ENCODE measurements at places on chromosomes 2 and 18.
A peak's percentile ranks its signal among the peaks of the same experiment; 100 is the strongest.

GRCh38 chr2:53724536-53724935 is 43.1 kb upstream of the CHAC2 start:
- no peak for DNase-seq

- peak; percentile 51 for DNase-seq
These were observed at the start of gene ZAP70 for GRCh38 chr2:97713296-97714083. TSS of gene ZAP70 (plus strand) at chr2:97713576. CDS start at chr2:97724037, 10,461 bp downstream.

GRCh38 chr18:77737405-77737804 is 487.8 kb downstream of the GALR1 start:
- no peak for DNase-seq

DNA sequence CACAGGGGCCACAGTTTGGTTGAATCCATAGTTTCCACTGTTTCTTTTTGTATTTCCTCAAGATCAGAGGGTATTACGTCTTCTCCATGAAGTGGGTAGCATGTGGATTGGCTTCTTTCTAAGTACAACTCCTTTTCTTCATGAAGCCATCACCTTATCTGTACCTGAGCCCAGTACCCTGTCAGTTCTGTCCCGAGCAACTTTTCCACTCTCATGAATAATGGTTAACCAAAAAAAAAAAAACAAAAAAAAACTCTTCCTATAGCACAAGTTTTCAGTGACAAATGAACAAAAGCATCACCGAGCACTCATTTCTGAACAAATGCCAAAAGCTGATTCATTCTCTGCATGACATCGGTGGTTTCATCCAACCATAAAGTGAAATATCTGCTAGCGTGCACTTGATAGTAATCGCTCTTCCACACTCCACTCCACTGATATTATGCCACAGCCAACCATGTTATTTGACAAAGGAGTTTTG is 53.0 kb upstream of the CCDC150 start:
- no peak for DNase-seq

- DNase-seq, result no peak
These were observed 45.6 kb downstream of the RAMP1 start for GRCh38 chr2:237904831-237905599.

GRCh38 chr2:143433251-143433650 is 304.0 kb downstream of the ARHGAP15 start:
- no peak for DNase-seq

- DNase-seq, result no peak
These were observed 414.7 kb downstream of the LRATD1 start for GRCh38 chr2:15047184-15047583.

- no peak for DNase-seq
These were observed 254.6 kb upstream of the ID2 start for GRCh38 chr2:8427211-8427610.

- DNase-seq, result no peak
These were observed 73.6 kb downstream of the CYBRD1 start for GRCh38 chr2:171595896-171596295.

DNA sequence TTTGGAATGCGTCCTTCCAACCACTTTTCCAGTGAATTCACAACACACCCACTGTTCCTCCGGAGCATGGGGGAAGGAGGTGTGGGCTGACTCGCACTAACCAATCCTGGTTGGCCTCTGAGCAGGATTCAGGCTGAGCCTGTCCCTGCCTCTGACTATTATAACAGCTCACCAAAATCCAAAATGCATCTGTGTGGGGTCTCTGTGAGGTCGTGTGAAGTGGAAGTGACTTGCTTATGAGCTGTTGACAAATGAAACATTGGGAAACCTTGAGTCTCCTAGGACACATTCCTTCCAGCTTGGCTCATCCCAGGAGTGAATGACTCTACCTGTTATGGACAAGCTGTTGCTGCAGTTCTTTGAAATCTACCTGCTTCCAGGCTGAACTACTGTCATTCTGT is 1.5 kb downstream of the CIDEA start:
- no peak for DNase-seq

- DNase-seq, result no peak
These were observed 47.0 kb upstream of the TMEM178A start for GRCh38 chr2:39618736-39619135.

DNA sequence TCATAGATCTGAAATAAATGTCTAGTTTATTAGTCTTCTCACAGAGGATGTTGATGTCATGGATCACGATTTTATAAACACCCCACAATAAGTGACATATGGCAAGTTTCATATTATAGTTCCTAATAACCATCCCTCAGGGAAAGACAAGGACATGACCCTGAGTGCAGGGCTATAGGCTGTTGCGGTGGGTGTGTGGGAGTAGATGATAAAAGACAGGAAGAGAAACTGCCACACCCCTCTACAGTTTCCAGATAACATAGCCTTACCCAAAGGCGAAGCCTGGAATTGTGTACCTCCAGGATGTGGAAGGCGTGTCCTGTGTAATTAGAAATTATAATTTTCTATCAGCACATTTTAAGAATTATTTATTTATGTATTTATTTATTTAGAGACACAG is 2.4 kb upstream of the NEDD4L start:
- DNase-seq, result no peak

- DNase-seq, result no peak
These were observed 1265.0 kb downstream of the LRP1B start for GRCh38 chr2:140865837-140866236.

GRCh38 chr2:195648787-195649186 is 8.2 kb upstream of the SLC39A10 start:
- DNase-seq, result no peak

- DNase-seq, result no peak
These were observed 8.3 kb upstream of the RMC1 start for GRCh38 chr18:23494992-23495391.

GRCh38 chr2:231937057-231937456 is 10.9 kb upstream of the NPPC start:
- no peak for DNase-seq

- DNase-seq, result no peak
These were observed 12.6 kb upstream of the SLC9A4 start for GRCh38 chr2:102460467-102460866.

- DNase-seq, result no peak
These were observed 317.1 kb upstream of the LRRTM1 start for GRCh38 chr2:80621656-80622055.

DNA sequence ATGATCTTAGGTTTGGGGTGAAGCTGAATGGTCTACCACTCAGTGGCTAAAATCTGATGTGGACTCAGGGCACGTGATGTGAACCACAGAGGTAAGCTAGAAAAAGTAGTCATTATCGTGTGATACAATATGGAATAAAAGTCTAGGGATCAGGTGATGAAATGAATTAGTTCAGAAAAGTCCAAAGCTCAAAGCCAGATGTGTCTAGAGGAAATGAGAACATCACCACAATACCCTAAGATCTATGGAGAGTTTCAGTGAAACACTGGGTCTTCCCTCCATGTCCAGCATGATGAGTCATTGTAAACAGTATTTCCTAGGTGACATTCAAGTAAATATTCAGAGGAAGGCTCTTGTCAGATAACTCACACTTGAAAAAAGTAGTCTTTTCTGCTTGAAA is 1257.4 kb upstream of the ZEB2 start:
- no peak for DNase-seq

DNA sequence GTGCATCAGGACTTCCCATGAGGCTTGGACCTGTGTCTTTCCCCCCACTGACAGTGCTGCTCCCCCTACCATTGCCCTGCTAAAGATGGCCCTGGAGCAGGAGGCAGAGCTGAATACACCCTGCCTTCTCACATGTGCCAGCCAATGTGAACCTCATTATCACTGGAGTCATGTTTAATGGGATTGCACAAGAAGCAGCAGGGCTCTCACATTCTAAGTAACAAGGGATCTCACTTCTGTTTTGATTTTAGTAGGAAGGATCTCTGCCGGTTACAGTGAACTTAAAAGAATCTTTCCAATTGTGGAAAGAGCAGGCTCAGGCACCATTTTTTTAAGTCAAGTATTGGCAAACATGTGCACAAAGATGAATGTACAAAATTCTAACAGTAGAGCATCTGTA is 322.1 kb upstream of the MEX3C start:
- no peak for DNase-seq

- no peak for DNase-seq
These were observed 33.3 kb upstream of the TMEM87B start for GRCh38 chr2:112021781-112022231.

DNA sequence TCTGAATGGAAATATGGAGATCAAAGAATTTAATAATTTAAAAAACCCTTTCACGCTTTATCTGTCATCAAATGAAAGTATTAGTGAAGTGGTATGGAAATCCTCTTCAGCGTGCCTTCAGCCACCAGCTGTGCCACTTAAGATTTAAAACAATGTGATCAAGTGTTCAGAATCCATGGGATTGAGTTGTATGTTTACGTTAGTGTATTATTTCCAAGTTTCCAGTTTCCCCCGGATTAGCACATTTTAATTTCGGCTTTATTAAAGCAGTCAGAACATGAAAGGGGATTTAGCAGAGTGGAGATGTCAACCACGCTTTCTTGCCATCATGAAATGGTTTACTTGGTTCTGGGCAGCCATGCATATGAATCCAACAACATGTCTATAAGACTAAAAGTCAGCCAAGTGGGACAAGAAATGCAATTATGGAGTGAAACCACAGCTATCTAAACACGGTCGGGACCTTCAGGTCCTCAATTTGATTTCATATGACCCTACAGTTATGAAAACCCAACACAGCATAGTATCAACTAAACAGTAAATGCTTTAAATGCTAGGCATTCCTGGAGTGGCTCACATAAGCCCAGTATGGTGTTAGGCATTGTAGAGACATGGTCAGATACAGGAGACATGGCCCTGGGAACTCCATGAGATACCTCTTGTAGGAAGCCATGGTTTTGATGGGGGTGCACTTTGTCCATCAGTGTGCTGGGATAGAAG is 224.9 kb upstream of the EPAS1 start:
- no peak for DNase-seq

GRCh38 chr2:96587843-96588242 is 50.3 kb downstream of the KANSL3 start:
- DNase-seq, result no peak

DNA sequence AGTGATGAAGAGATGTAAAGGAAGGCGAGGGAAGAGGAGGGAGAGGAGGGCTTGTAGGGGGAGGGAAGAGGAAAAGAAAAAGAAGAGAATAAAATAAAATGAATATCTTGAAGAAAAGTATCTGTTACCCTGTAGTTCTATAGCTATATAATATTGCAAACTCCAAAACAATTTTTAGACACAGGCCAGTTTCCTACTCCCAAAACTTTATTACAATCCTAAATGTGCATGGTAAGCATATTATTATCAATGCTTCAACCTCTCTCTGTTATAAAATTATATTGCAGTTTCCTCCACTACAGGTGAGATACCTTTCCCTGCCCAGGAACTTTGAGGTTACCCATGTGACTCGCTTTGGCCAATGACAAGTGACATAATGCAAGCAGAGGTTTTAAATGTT is 1351.6 kb upstream of the NRXN1 start:
- no peak for DNase-seq

GRCh38 chr2:120802158-120802557 is 66.5 kb downstream of the GLI2 start:
- no peak for DNase-seq

- DNase-seq, result no peak
These were observed 78.1 kb upstream of the KIF5C start for GRCh38 chr2:148796735-148797512.

DNA sequence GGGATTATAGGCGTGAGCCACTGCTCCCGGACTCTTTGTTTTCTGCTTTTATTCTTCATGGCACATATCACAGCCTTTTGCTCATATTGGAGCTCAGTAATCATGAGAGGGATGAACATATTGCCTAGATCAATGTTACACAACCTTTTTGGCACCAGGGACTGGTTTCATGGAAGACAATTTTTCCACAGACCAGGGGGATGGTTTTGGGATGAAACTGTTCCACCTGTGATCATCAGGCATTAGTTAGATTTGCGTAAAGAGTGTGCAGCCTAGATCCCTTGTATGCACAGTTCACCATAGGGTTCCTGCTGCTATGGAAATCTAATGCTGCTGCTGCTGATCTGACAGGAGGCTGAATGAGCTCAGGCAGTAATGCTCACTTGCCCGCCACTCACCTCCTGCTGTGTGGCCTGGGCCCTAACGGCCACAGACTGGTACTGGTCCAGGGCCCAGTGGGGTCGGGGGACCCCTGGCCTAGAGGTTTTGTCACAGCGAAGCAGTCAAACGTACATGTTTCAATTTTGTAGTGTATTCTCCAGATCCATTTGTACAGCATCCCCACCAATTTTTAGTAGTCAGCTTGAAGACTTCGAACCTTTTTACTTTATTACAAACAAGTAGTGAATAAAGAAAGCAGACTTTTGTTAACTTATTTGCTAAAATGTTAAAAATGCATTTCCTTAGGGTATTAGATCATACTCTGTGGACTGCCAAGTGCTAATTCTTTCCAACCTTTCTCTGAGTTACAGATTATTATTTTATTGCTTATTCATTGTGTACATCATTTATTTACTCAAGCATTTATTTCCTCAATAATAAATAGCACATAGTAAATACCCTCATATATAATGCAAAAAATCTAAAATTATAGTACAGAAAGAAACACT is 6.2 kb downstream of the DAW1 start:
- DNase-seq, result no peak

DNA sequence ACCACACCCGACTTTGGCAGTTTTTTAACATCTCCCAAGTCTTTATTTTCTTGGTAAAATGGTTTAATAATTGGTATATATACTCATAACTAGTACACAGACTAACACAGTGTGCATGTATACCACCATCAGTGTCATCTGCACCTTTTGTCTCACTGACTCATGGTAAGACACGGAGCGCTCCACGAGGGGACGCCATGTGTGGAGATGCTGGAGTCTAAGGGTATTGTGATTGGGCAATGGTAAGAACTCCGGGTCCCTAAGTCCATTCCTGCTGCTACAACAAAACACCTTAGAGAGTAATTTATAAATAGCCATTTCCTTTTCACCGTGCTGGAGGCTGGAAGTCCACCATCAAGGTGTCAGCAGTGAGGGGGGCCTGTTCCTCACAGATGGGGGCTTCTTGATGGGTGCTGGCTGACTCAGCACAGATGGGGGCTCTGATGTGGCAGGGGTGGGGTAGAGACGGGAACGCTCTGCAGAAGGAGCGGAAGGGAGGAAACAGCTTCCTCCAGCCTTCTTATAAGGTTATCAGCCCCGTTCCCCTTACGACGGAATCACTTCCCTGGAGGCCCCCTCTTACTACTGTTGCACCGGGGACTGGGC is 42.0 kb upstream of the EDAR start:
- no peak for DNase-seq

- no peak for DNase-seq
These were observed 518.2 kb downstream of the NRXN1 start for GRCh38 chr2:50513724-50514123.

GRCh38 chr18:46040033-46040746 is 31.9 kb downstream of the PSTPIP2 start:
- no peak for DNase-seq

Data from stimulated activated CD4-positive, alpha-beta T cell treated with anti-CD3 and anti-CD28 coated beads, Interleukin-15, amount 100 ng/mL, for 1 hour (primary cell).